ENCODE measurements at places on chromosomes 6 and 20.
A peak's percentile ranks its signal among the peaks of the same experiment; 100 is the strongest.

DNA sequence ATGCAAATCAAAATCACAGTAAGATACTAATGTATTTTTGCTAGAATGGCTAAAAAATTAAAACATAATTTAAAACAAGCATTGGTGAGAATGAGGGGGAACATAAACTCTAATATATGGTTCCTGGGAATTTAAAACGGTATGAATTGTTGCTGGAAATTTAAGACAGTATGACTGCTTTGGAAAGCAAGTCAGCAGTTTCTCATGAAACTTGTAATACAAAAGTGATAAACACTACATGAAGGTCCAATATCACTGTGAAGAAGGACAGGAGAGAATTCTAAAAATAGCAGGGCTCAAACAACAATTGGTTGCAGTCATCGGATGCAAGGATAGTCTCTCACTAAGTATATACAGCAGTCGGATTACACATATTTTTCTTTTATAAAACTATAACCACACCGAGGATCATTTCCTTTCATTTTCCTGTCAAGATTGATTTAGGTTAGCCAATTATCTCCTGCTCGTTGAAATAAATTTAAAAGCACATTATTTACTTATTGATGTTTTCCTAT is 18.5 kb upstream of the PRSS16 start:
- no peak for DNase-seq

- DNase-seq = no peak
Measured at GRCh38 chr20:32063695-32064094, 11.7 kb downstream of the HCK start.

DNA sequence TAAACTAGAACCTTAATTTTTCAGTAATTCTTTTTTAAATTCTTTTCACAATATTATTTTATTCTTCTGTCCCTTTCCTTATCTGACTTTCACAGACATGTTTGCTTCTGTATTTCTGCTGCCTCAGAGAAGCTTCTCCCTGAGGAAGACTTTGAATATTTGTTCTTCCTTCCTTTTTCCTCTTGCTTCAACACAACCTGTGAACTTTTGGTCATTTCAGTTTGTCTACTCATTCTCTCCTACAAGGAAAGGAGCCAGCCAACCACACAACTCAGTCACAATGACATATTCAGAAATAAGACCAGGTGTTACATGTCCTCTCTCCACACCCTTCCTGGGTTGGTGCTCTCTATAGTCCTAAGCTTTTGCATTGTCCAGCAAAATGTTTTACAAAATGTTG is 310.4 kb downstream of the TFAP2B start:
- no peak for DNase-seq

DNA sequence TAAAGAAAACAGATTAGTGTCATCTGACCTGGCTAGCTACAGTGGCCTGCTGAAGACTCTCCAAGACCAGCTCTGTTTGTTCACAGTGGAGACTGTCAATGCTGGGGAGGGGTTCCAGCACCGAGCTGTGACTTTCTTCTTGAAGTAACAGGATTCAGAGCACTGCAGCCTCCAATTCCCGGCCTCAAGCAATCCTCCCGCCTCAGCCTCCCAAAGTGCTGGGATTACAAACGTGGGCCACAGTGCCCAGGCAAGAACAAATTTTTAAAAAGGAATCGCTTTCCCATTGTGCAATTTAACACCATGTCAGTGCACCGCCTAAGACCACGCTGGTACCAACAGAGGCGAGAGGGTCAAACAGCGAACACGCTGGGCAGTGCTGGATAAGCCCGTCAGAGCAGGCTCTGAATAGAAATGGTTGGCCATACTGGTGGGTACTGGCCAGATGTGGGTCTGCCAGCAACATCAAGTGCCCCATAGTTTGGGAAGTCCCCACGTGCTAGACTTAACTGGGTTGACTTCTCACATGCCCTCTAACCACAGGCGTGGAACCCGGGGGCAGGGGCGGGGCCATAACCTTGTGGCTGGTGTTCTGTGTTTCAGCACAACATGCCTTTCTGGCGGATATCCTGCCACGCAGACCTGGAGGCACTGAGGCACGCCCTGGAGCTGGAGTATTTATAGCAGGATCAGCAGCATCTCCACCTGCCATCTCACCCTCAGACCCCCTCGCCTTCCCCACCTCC is 168.9 kb downstream of the ZMYND8 start:
- DNase-seq = no peak

- peak; percentile 69 for DNase-seq
Measured at GRCh38 chr6:87706187-87706966, 4.3 kb upstream of the AKIRIN2 start.

GRCh38 chr6:56865081-56865875 is 89.6 kb upstream of the BEND6 start:
- no peak for DNase-seq

GRCh38 chr6:111379302-111379701 is 103.7 kb downstream of the REV3L start:
- no peak for DNase-seq

GRCh38 chr6:97778290-97779038 is 495.4 kb upstream of the MMS22L start:
- no peak for DNase-seq

- DNase-seq = no peak
Measured at GRCh38 chr6:2839982-2840748, 1.5 kb downstream of the SERPINB1 start.

GRCh38 chr6:92777146-92777740 is 642.1 kb downstream of the EPHA7 start:
- no peak for DNase-seq

DNA sequence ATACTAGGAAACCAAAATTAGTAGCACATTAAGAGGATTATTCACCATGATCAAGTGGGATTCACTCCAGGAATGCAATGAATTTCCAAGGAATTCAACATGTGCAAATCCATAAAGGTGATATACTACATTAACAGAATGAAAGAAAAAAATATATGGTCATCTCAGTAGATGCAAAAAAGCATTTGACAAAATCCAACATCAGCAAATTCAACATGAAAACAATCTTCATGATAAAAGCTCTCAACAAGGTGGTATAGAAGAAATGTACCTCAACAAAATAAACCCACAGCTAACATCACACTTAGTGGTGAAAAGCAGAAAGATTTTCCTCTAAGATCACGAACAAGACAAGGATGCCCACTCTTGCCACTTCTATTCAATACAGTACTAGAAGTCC is 74.4 kb upstream of the PDE10A start:
- DNase-seq = no peak

DNA sequence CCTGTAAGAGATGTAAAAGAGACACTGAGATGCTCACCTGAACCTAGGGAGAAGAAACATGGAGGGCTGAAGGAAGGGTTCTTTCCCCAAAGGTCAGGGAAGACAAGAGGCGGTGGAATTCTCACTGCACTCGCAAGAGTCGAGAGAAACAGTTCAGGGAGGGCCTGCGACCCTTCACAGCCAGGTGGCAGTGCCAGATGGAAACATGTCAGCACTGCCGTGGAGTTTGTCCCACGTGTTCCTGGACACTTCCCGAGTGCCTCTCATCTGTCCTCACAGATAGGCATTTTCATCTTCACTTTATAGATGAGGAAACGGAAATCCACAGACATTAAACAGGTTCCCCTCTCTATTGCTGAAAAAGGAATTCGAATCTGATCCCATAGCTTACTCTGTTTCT is 70.4 kb upstream of the SYNJ2 start:
- DNase-seq = no peak

DNA sequence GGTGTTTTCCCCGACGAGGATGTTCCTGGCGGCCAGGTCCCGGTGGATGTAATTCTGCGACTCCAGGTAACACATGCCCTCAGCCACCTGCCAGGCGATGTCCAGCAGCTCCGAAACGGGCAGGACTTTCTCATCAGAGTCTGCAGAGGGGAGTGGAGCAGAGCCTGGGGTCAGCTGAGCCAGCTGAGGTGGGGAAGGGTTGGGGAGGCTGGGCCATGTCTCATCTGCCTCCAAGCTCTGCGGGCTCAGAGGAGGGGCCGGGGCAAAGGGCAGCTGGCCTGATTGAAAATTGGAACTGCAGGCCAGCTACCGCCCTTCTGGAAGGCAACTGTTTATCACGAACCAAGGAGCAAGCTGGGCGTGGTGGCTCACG is 6.4 kb downstream of the PTK6 start:
- no peak for DNase-seq

DNA sequence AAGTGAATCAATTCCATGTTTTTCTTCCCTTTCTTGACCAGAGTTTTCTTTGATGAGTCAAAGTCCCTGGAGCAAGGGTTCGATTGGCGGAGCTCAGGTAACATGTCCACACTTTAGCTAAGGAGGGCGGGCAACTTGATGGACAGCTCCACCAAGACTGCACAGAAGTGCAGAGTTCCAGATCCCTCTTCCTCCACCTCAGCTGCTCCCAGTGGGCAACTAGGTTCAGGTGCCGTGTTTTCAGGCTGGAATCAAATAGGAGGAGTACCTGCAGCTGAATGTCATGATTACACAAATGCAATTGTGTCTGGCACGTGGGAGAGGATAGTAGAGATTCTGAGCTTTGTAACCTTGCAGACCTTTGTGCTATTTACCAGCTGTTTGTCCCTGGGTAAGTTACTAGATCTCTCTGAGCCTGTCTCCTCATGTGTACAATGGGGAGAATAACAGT is 1.9 kb upstream of the ELMO2 start:
- no peak for DNase-seq

GRCh38 chr20:16599257-16599656 is 26.0 kb upstream of the KIF16B start:
- no peak for DNase-seq

DNA sequence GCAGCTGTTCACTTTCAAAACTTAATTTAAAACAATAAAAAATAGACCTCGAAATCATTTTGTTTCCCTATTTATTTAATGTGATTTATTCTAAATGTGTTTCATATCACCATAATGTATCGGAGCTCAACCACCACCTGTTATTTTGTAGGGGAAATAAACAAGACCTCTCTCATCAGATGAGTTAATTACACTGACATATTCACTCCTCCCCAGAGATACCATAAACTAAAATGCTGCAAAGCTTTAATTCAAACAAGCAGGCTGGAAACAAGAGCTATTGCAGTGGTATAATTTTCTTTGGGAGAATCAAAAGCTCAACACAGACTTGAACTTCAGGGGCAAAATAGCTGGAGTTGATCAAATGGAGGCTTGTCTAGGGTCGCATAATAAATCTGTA is 303.5 kb upstream of the TSHZ2 start:
- DNase-seq = no peak

GRCh38 chr20:6702144-6702543 is 65.3 kb upstream of the BMP2 start:
- DNase-seq = no peak

DNA sequence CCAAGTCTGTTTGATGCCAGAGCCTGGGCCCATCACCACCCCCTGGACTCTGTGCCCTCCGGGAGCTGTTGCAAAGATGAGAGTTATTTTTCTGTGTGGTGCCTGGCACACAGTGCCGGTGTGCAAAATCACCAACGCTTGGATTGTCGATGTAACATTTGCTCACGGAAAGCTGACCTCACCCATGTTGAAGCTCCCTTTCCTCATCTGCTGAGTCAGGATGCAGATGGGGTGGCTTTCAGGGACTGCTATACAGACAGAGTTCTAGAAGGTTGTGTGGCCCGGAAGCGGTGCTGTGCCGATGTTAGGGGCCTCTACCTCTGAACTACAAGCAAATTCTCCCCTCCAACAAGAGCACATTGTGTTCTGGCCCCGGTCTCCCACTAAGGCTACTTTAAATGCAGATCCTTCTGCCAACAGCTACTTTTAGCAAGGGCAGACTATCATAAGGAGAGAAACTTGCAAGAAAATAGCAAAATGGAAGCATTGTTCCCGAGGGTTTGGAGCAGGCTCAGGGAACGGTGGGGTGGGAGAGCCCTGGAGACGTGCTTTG is 34.0 kb downstream of the EYA2 start:
- peak; percentile 28 for DNase-seq

GRCh38 chr6:136522636-136523035 is 27.6 kb downstream of the MAP7 start:
- DNase-seq = no peak

DNA sequence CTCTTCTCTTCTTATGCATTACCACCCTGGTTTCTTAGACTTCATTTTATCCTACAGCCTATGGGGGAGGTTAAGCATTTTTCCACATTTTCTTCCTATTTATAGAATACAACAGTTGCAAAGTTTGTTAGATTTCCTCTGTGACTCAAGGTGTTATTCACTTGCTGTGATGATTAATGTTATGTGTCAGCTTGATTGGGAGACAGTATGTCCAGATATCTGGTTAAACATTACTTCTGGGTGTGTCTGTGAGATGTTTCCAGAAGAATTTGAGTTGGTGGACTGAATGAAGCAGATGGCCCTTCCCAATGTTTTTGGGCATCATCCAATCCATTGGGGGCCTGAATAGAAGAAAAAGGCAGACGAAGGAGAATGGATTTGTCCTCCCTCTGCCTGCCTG is 131.3 kb downstream of the C6orf118 start:
- no peak for DNase-seq

GRCh38 chr6:38150681-38151296 is 331.3 kb downstream of the ZFAND3 start:
- DNase-seq = no peak

DNA sequence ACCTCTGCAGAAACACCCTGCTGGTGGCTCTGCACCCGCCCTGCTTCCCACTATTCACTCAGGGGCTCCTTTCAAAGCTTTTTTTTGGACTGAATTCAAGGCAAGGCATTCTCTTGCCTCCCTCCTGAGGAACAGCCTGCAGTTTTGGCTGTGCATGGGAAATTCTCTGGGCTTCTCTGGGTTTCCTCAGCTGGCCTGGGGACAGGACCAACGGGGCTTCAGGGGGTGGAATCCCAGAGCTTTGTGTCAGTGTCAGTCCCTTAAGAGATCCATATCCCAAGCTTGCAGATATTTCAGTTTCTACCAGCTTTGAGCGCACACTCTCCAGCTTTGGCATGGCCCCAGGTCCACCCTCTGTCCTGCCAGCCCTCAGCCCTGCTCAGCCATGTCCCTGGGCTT is 2.0 kb downstream of the SCRT2 start:
- no peak for DNase-seq

- no peak for DNase-seq
Measured at GRCh38 chr20:34301587-34302311, 1.4 kb downstream of the AHCY start.

GRCh38 chr6:78397499-78397898 is 469.9 kb upstream of the IRAK1BP1 start:
- DNase-seq = no peak

DNA sequence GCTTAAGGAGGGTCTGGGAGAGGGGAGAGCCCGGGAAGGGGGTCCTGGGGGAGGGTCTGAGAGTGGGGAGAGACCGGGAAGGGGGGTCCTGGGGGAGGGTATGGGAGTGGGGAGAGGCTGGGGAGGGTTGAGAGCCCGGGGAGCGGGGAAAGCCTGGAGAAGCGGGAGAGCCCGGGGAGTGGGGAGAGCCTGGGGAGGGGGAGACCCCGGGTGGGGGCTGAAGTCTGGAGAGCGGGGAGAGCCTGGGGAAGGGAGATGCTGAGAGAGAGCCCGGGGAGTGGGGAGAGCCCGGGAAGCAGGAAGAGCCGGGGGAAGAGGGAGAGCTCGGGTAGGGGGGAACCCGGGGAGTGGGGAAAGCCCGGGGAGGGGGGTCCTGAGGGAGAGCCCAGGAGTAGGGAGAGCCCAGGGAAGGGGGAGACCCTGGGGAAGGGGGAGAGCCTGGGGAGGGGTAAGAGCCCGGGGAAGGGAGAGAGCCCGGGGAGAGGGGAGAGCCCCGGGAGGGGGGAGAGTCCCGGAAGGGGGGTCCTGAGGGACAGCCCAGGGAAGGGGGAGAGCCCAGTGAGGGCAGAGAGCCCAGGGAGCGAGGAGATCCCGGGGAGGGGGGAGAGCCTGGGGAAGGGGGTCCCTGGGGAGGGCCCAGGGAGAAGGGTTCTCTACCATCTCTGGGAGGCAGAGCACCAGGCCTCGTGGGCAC is 148.5 kb downstream of the SYNDIG1 start:
- no peak for DNase-seq

Measured in ELR (cell line).